ENCODE measurements at places on chromosomes 5 and 9. TPM values are rescaled to one million over a fixed set of nuclear protein-coding genes. Genes with fewer than 3 reads are reported as not detected.

ACOT12 gene
- not detected for total RNA-seq

TLN1 gene
- total RNA-seq = 328 TPM

DNA sequence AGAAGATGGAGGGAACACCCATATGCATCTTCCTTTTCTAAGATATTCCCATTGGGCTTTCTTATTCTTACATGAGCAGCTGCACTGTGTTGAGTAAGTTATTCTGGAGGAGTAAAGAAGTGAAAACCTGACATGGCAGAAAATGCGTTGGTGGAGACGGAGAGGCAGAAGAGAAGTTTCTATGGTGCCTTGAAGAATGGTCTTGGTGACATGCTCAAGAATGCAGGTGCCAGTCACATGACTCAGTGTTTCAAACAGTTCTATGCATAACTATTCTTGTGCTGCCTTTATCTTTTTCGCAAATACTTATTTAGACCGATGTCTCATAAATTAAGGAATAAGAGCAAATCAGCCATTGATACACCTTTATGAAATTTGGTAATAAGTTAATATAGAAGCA, 377.8 kb upstream of the IRX2 start:
- no peak for DNase-seq

DNA sequence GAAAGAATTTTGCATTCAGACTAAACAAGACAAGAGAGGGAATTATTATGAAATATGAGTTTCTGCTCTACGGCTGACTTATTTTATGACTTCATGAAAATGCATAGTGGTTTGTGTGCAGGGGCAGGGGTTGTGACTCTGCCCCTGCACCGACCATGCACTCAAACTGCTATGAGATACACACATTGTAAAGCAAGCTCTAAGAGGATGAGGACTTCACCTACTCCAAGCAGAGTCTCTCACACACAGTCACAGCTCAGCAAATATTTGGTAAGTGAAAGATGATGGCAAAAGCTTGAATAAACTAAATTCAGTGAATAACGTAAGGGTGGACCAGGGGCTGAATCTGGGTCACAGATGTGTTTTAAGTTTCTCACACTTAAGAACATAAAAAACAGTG, 542.9 kb downstream of the PRELID2 start:
- DNase-seq = no peak

ANKRD31 gene
- not detected for total RNA-seq

SLC45A2 gene
- total RNA-seq = 0.95 TPM

DNA sequence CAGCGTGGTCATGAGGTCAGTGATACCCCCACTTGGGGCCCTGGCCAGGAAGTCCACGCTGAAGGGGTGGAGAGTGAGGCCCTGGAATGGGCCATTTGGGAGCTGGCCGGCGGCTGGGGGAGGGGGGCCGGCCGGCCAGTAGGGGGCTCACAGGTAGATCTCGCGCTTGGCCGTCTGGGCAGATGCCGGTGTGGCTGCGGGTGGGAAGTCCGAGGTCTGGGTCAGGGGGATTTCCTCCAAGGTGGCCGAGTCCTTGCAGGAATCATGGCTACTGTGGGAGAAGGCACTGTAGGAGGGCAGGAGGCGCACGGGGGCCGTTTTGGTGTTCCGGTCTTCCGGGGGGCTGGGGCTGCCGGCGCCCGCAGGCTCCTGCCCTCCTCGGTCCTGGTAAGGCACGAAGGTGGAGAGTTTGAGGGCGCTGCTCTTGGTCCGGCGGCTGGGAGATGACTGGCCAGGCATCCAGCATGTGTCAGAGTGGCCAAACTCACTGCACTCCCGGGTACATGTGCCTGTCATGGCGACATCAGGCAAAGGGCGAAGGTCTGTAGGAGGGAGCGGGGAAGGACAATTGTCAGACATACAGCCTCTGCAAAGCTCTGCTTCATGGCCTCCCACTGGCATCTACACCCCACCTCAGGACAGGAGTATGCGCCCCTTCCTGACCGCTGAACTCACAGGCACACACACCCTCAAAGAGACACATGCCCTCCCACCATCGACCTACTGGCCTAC, 24.1 kb downstream of the PCDH1 start:
- DNase-seq = no peak

GDA gene
- total RNA-seq = 89.9 TPM

- no peak for DNase-seq
Observed at GRCh38 chr5:40401284-40402006, 278.3 kb upstream of the PTGER4 start.

DNA sequence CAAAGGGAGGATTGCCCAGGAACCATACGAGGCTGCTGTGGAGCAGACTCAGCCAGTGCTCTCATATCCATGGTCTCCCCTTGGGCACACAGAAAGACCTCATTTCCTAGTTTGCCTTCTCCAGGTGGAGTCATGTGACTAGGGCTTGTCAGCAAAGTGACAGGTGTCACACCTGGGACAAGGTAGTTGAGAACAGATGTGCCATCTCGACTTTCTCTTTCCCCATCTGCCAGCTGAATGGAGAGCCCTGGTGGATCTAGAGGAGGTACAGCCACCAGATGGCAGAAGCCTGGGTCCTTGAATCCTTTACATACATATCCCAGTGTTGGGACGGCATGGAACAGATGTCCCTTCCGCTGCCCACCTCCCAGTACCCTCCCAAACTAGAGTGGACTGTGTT, 42.9 kb upstream of the ALDOB start:
- DNase-seq = peak; percentile 33

LHX6 gene
- total RNA-seq = not detected

DNA sequence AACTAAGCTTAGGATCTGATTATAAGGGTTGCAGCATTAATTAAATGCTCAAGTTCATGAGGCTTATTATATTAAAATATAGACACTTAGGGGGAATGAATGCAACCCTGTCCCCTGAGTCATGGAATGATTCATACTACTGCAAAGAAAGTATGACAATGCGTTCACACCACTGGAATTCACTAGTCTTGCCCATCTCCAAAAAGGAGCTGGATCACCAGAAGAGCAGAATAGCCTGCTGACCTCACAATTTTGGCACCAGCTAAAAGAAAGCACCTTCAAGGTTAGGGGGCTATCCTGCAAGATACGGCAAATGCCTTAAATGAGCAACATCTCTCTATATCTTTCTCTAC, 32.0 kb upstream of the TMED7 start:
- no peak for DNase-seq

GRCh38 chr5:53023969-53024368, 34.8 kb downstream of the ITGA2 start:
- DNase-seq = no peak

GHR gene
- 4.6 TPM for total RNA-seq

- DNase-seq = no peak
Observed at GRCh38 chr9:93505541-93506132, 52.3 kb upstream of the FAM120AOS start.

FOXD4L4 gene
- total RNA-seq = not detected

DNA sequence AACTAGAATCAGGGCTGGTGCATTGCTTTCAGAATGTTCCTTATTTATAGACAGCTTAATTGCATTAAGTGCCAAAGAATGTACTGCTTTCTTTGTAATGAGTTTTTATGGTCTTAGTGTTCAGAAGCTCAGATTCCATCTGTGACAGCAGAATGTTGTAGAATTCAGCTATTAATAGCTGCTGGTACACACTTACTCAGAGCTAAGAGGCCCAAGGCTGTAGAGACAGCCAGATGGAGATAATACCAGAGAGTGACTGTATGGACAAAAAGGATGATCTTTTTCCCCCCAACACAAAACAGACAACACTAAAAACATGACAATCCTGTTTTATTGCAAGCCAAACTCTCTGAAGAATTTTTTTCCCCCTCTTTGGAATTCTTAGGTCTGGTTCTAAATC, 50.2 kb downstream of the PPP2R2B start:
- DNase-seq = no peak

DNA sequence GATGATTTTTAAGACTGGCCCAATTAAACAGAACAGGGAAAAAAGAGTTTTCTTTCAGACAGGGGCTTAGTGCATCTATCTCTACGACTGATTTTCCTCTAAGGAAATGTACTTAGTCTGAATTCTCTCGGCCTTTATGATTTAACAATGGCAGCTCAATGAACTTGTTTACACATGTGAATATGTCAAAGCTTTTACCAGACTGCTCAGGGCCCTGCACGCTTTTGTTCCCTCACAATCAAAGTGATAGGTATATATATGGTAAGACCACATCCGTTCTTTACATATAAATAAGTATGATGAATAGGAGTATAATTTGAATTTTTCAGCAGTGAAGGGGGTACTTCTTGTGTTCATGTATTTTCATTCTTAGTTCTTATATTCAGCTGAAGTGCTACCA, 27.6 kb downstream of the LEAP2 start:
- DNase-seq = no peak

TNC gene
- 29.4 TPM for total RNA-seq

- DNase-seq = no peak
Observed at GRCh38 chr5:74257060-74257527, 383.4 kb downstream of the ENC1 start.

FOXD4L5 gene
- not detected for total RNA-seq

DNA sequence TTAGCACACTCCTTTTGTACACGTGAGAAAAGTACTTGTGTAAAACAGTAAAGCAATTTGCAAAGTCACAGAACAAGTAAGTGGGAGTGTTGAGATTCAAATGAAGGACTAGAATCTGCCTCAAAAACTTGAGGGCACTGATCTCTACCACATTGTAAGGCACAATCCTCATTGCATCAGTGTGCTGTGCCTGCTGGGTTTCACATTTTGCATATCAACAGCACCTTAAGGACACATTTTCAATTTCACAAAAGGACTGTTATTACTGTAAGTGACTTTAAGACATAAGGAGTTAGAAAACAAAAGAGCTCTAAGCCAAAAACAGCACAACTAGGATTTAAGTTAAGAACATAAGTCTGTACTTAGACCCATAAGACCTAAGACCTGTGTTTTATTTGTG, 44.7 kb upstream of the HK3 start:
- DNase-seq = no peak

DNA sequence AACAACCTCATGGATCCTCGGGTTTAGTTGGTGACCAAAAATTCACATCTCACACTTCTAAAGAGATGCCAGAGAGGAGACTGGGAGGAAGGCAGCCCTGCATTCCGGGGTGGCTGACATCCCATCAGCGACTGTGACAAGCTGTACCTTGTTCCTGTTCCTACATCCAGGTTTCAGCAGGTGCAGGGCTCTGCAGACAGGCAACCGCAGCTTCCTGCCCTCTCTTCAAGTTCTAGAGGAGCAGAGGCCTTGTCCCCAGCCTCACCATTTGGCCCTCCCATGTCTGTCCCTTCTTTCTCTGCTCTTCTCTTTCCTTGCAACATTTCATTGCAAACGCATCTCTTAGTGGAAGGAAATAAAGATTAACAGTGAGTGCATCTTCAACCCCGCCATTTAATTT, 454.6 kb downstream of the IRX1 start:
- DNase-seq = no peak

TMEM232 gene
- total RNA-seq = not detected

FABP6 gene
- not detected for total RNA-seq
